SW 1271 (cell line): ENCODE measurements at places on chromosomes 13 and 19.

GRCh38 chr13:99228737-99229691, 28.4 kb downstream of the UBAC2 start:
- DNase-seq = no peak

GRCh38 chr13:110047496-110047895, 259.5 kb downstream of the COL4A1 start:
- DNase-seq = no peak

DNA sequence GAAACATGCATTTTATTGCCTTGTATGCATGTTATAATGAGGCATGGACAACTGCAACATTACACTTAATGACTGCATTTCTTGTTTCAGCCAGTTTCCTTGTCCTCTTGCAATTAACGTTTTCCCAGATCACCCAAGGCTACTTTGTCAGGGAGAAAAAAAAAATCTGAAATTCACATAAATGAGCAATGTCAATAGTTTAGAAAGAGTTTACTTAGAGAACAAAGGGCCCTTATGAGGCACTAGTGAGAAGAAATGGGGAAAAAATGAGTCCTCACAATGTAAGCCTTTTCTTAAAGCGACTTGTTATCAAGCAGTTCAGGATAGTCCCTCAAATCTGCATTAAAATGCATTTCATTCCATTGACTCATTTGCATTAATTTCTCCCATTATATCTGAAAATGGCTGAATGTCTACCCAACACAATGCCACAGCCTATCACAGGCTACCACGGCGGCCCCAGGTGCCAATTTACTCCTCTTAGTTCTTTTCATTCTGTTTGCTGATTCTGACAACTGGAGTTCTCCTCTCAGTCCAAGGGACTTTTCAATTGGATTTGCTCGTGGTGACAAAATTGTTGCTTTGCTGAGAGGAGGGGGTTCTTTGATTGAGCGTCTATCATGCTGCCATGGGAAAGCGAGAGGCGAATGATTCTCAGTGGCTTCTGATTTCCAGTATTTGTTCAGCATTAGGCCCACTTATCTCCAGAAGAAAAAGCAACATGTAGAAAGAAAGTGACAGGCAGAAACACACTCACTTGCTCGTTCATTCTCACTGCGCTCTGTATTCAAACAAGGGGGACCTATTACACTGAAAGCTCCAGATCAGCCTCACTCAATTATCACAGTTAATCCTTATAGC, 107.1 kb downstream of the DACH1 start:
- DNase-seq = no peak

DNA sequence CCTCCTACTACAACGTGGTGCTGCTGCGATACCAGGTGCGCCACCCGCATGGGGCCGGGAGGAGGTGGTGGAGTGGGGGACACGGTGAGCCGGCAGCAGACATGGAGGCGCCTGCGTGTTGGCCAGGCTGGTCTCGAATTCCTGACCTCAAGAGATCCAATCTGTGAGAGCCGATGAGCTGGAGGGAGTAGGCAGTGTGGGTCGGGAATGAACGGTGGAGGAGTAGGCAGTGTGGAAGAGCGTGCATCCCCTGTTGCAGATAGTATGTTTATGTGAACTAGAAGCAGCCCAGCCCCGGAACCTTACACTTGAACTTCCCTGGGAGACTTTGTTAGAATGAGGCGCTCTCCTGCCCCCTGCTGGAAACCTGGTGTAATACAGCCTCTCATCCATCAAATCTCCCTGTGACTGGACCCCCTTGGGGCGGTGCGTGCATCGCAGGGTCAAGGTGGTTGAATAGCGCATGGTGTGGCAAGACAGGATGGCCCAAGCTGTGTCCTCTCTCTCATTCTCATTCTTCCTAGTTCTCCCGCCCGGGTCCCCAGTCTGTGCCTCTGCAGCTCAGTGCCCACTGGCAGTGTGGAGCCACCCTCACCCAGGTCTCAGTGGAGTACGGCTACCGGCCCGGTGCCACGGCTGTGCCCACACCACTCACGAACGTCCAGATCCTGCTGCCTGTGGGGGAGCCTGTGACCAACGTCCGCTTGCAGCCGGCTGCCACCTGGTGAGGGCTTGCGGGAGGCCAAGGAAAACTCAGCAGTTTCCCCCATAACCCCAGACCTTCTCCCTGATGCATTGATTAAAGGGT, 10.5 kb upstream of the B3GNT3 start:
- no peak for DNase-seq

GRCh38 chr13:28286263-28286662, 147.9 kb downstream of the PAN3 start:
- no peak for DNase-seq
